Fibroblast of pulmonary artery (primary cell): ENCODE measurements at places on chromosomes 2 and 18.

- peak; percentile 100 for DNase-seq
These were observed 79.2 kb downstream of the LAMA1 start for GRCh38 chr18:7038330-7038851.

DNA sequence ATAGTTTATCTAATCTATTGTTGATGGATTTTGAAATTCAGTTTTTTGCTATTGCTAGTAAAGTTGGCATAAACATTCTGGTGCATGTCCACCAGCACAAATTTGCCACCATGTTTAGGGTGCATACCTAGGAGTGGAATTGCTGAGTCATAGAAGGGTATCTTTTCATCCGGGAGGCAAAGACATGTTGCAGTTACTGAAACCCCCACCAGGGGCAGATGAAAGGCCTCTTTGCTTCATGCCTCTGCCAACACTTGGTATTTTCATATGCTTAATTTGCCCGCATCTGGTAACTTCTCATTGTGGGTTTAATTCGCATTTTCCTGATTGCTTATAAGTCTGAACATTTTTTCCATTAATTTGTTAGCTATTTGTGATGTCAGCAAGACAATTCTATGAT is 8.2 kb downstream of the DCC start:
- DNase-seq = peak; percentile 16

GRCh38 chr2:200373973-200374416 is 67.5 kb downstream of the SPATS2L start:
- no peak for DNase-seq

- DNase-seq = no peak
These were observed 43.3 kb upstream of the PTPRM start for GRCh38 chr18:7523772-7524171.

DNA sequence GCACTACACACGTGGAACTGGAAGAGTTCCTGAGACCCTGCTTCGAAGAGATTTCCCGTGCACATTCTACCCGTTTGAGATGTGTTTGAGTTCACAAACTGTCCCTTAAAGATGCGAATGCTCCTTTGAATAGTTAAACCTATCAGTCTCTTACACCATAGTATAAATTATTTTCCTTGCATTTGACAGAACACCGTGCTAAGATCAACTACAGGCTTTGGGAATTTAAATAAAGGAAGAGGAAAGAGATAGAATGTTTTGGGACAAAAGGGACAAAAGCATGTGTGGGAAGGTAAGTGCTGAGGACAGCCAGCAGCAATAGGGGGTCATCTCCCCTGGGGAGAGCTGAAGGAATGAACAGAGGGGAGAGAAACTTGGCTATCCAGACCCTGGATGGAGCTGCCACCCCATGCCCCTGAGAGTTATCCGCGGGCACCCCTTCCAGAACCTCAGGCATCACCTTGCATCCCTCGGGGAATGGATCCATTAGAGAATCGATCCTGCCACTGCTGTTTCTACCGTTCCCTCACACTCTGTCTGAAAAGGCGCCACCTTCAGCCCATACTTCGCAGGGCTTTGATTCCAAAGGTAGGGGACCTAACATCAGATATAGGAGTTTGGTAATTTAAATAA is 888 bp upstream of the ADCY3 start:
- no peak for DNase-seq

DNA sequence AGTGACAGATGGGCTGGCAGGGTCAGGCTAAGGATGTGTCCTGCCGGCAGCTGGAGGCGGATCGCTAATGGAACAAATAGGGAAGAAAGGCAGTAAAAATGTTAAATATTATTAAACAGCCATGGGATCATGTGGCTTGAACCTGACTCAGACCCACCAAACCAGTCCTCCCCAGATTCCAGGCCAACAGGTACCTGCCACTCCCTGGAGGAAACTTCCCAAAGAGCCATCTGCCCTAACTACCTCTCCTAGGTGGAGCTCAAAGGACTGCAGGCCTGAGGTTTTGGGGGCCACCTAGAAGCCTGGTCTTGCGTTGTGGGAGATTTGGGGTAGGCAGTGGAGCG is 34.3 kb downstream of the CIB4 start:
- no peak for DNase-seq

GRCh38 chr2:176763851-176764404 is 448.7 kb upstream of the HNRNPA3 start:
- no peak for DNase-seq

- no peak for DNase-seq
These were observed 801 bp upstream of the SFTPB start for GRCh38 chr2:85668857-85669142.

DNA sequence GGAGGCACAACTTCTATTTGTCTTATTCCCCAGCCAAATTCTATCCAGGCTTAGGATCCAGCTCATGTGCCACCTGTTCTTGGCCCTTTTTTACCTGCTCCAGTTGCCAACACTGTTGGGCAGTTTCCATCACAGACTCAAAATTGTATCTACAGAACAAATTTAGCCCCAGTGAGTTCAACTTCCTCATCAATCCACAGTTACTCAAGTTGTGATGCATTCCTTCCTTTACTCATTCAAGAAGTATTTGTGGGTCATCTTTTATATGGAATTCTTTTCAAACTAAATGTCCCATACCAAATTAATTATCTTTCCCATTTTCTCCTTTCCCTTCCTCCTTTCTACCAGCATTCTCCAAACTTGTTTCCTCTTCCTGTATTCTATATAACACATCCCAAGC is 12.7 kb upstream of the DDX18 start:
- DNase-seq = no peak

DNA sequence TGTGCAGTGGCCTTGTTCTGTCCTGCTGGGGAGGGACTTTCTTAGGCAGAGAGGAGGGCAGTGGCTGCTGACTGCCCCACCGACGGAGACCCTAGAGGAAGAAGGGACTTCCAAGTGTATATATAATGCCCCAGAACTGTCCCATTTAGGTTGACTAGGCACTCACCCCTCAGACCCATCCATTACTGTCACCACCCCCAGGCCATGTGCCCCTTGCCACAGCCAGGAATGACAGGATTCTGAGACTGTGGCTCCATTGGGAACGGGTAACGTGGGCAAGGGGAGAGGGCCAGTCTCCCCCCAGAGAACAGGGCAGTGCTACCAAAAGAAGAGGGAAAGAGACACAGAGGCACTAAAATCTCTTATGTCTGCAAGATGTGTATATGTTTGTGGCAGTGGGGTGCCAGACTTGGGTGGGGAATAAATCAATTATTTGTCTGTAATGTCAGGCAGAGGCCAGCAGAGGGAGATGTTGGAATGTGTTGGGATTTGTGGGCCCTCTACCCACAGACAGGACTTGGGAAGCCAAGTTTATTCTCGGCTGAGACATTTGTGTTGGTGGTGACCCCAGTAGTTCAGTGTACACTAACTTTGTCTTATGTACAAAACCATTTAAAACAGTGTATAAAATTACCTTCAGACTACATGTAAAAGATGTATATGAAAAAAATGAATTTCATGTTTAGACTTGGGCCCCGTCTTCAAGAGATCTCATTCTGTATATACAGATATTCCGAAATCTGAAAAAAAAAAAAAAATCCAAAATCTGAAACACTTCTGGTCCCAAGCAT is 24.0 kb upstream of the TMEM37 start:
- peak; percentile 79 for DNase-seq

- DNase-seq = no peak
These were observed 462.6 kb upstream of the TMEFF2 start for GRCh38 chr2:192657362-192657761.
